Aorta (tissue), 5 donors: ENCODE measurements at places on chromosomes 7 and 10. TPM values are rescaled to one million over a fixed set of nuclear protein-coding genes. Genes with fewer than 3 reads are reported as not detected.

Gene TSPAN33
- 16.5 TPM for total RNA-seq

Gene SH2D4B
- total RNA-seq = 0.27 TPM

Gene CTNNA3
- total RNA-seq = 8.8 TPM

Gene OR2A1
- total RNA-seq = 0.16 TPM

Gene VSTM4
- 24.6 TPM for total RNA-seq

Gene TYW1
- 15.9 TPM for total RNA-seq

Gene SYT15
- total RNA-seq = 24.8 TPM

Gene STK31
- 2.2 TPM for total RNA-seq

Gene DGKB
- 0.96 TPM for total RNA-seq

Gene TECTB
- not detected for total RNA-seq

Gene GCK
- 1.2 TPM for total RNA-seq

Gene SUN3
- not detected for total RNA-seq

Gene SEM1
- total RNA-seq = 41.8 TPM

Gene AQP1
- total RNA-seq = 1,062 TPM

Gene MYPN
- not detected for total RNA-seq

Gene RAPGEF5
- 77.1 TPM for total RNA-seq

Gene SPOCK2
- total RNA-seq = 7.3 TPM

Gene TEX36
- not detected for total RNA-seq

Gene ABCA13
- 0.06 TPM for total RNA-seq

Gene TUBAL3
- not detected for total RNA-seq

Gene OR6V1
- total RNA-seq = not detected

Gene GNAT3
- total RNA-seq = not detected
